Right ventricle myocardium inferior (tissue), 1 donor: ENCODE measurements at places on chromosomes 3 and 15. TPM values are rescaled to one million over a fixed set of nuclear protein-coding genes. Genes with fewer than 3 reads are reported as not detected.

The ETV5 gene
- total RNA-seq: 4.7 TPM

The SLC9C1 gene
- 0.95 TPM for total RNA-seq

The PLA2G4D gene
- not detected for total RNA-seq

The SH3GL3 gene
- not detected for total RNA-seq

The GOLGA6D gene
- not detected for total RNA-seq

The LCTL gene
- not detected for total RNA-seq

The ACVR2B gene
- 4.8 TPM for total RNA-seq

The DNAJC13 gene
- 28.1 TPM for total RNA-seq

The CTXN2 gene
- total RNA-seq: not detected

The PPM1M gene
- total RNA-seq: 8.7 TPM

The HAPLN3 gene
- 1.1 TPM for total RNA-seq

The BNC1 gene
- 0.19 TPM for total RNA-seq

DNA sequence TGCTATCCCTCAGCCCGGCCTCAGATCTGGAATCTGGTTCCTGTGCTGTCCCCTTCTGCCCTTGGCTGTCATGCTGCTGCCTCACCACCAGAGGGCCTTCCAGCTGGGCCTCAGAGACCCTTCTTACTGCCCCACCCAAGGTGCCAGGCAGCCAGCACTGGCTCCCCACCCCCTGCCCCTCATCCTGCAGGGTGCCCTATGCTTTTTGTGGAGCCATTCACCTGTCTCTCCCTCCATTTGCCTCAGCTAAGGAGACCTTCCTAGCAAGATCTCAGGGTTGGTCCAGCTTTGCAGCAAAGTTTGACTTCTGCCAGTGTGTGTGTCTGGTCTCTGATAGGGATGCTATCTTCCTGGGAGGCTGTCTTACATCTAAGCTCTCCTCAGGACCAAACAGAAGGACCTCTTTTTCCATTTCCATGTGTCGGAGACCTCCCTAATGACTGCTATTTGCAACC is 1.9 kb upstream of the VWA5B2 start:
- DNase-seq: no peak

- DNase-seq: no peak
These were observed 3.0 kb downstream of the MFAP1 start for GRCh38 chr15:43821505-43821904.

- no peak for DNase-seq
These were observed 40.8 kb downstream of the TCF12 start for GRCh38 chr15:56959318-56959648.

DNA sequence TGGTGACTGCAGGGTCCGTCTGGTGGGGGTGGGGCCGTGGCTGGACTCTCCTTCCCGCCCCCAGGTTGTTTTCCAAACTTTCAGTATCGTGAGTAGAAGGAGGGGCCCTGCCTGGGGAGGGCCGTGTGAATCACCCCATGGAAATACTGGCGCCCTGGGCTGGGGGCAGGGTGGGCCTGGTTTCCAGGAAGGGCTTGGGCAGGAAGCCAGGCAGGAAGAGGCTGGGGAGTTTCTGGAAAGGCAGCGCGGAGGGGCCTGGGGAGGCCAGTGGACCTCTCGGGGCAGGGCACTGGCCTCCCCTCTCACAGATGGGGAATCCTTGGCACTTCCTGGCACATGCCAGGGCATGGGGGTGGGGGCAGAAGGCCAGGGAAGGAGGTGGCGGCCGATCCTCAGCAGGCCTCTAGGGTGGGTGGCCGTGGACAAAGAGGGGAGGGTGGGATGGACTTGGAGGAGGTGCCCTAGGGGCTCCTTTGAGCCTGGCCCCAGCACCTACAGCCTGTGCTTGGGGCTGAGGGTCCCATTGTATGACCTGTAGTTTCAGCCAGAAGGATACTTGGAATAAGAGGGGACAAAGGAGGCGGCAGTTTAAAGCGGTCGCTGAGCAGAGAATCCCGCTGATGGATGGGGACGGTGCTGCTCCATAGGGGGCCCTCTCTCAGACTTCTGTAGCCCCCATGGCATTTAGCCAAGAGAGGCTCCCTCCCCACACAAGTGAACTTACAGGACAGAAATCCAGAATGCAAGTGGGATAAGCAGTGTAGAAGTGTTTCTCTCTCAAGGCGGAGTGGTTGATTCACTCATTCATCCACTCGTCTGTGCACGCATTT is 56.5 kb upstream of the GATA2 start:
- no peak for DNase-seq

- no peak for DNase-seq
These were observed 122.4 kb downstream of the RAP2B start for GRCh38 chr3:153284282-153284938.

GRCh38 chr15:62173215-62173614 is 8.1 kb upstream of the C2CD4B start:
- no peak for DNase-seq

DNA sequence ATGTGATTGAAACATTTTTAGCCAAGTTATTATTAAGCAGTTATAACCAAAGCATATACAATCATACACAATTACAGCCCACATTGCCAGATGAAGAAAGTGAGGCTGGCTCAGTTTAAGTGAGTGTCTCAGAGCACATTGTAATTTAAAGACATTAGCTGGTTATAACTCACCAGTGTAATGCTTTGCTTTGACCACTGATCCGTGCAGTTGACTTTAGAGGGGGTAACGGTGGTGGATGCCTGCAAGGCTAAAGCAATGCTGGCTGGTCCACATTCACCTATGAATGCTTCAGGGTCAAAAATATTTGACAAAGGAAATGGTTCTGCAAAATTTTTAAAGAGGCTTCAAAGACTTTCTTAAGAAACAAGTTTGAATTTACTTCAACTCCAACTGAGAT is 1.2 kb downstream of the C3orf85 start:
- no peak for DNase-seq

DNA sequence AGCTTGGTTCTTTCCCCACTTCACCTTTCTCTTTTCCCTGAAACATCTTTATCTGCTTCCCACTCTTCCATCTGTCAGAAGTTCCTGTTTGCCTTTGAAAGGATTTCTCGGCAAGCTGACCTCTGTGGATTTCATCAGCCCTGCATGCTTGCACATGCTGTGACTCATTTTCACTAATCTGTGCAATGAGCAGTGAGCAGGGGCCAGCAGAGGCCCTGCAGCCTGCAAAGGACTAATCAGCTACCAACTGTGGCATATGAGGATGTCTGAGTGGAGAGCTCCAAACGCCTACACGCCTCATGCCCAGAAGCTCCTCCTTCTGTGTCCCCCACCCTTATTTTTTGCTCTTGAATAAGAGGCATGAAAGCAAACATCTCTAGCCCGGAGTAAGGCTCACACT is 333.0 kb upstream of the SEMA6D start:
- no peak for DNase-seq

- DNase-seq: no peak
These were observed 405.6 kb downstream of the NTRK3 start for GRCh38 chr15:87850916-87851315.

GRCh38 chr3:189355115-189355480 is 183.3 kb downstream of the TPRG1 start:
- no peak for DNase-seq

GRCh38 chr15:34726406-34727100 is 28.2 kb downstream of the GJD2 start:
- DNase-seq: no peak

DNA sequence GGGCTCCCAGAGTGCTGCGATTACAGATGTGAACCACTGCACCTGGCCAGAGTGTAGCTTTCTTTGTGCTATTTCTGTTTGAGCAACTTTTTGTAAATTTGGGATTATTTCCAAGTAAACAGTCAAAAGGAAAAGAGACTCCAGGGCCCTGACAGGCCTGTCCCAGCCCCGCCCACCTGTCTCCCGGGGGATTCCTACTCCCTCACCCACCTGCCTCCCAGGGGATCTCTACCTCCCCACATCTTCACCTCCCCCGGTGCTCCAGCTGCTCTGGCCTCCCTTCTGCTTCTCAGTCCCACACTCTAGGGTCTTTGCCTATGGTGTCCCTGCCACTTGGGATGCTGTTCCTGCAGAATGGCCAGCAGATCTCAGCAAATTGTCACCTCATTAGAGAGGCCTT is 7.0 kb downstream of the RHCG start:
- DNase-seq: no peak

- no peak for DNase-seq
These were observed 42.5 kb upstream of the ABHD10 start for GRCh38 chr3:111936191-111936841.

- no peak for DNase-seq
These were observed 15.0 kb downstream of the EPHB1 start for GRCh38 chr3:134810052-134810435.

GRCh38 chr15:73684581-73685455 is 635 bp downstream of the CD276 start:
- DNase-seq: no peak

- DNase-seq: no peak
These were observed 148.4 kb downstream of the TIGIT start for GRCh38 chr3:114442246-114442645.

DNA sequence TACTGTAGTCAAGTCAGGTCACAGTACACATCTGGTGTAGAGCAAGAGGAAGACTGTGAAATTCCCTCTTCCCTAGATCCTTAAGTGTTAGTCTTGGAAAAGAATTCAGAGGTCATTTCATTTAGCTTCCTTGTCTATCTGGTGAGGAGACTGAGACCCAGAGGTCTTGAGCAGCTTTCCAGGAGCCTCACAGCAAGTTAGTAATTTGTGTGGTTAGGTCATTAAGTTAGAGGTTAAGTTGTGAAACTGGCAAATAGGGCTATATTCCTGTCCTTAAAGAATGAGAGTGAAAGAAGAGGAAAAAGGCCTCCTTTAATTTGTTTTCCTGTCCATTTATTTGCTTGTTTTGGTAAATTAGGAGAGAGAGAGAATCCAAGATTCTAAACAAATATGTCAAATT is 9.0 kb downstream of the PODXL2 start:
- no peak for DNase-seq

DNA sequence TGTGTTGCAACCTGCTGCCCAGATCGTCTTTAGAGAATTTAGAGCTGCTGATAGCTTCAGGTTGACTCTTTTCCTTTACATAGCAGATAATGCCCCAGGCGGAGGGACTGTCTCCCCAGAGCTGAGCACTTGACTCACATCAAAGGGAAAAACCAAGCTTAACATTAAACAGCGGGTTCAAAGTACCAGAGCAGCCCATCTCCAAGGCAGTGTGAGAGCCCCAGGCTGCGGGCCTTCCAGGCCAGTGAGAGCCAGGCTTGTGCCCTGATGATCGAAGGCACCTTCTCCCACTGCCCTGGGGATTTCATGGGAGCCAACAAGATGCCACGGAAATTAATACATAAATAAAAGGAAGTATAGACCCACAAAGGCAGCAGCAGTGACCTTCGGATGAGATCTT is 275.6 kb downstream of the XXYLT1 start:
- DNase-seq: no peak

GRCh38 chr3:134614955-134615354 is 35.9 kb downstream of the KY start:
- DNase-seq: no peak

DNA sequence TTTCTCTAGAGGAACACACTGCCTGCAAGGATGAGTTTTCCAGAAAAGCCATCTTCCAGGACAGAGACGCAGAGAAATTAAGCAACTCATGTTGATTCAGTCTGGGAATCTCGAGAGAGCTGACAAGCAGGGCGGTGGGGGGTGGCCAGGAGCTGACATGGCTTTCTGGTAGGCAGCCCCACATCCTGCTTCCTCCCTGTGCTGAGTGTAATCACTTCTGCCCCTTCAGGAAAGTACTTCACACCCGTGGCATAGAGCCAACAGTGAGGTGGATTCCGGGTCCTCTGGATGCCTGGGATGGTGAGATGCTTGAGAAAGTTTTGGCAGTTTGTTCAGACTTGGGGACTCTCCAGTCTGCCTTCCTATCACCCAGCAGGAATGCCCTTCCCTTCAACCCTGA is 221.1 kb downstream of the SLCO3A1 start:
- DNase-seq: no peak

- peak; percentile 94 for DNase-seq
These were observed 63.9 kb downstream of the IQSEC1 start for GRCh38 chr3:13009132-13009945.

DNA sequence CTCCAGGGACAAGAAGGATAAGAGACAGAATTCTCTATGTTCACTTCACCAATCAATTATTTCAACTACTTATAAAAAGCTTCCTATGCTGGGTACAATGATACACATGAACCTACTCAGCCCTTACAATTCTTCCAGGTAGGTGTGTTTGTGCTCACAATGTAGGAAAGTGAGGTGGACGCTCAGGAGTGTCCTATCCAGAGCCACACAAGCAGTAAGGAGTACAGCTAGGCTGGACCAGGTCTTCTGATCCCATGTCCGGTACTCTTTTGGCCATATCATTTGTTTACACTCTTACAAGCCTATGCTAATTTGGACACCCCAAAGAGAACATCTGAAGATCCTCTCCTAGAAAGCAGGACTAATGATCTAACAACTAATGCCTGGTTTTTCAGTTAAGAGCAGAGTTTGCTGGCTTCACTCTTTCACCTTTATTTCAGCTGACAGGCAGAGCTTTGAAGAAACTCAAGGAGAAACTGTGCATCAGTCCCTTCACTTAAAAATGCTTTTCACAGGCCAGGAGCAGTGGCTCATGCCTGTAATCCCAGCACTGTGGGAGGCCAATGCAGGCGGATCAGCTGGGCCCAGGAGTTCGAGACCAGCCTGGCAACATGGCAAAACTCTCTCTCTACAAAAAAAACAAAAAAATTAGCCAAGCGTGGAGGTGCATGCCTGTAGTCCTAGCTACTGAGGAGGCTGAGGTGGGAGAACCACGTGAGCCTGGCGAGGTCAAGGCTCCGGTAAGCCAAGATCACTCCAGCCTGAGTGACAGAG is 27.5 kb downstream of the IGF2BP2 start:
- DNase-seq: no peak

DNA sequence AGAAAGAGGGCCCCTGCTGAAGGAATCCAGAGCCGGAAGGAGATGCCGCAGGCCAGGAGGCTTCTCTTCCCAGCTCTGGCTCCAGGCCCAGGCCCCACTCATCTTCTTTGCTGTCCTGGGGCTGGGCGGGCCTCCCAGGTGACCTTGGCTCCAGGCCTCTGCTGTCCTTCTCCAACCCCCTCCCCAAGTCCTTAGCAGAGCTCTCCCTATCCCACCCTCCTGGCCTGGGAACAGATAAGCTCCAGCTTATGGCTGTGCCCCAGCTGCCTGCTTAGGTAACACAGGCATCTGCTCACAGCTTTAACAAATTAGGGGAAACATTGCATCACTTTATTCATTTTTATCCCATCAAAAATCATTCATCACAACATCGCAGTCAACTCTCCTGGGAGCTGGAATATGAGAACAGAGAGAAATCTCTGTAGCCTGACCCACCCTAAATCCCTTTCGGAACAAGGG is 86.9 kb downstream of the SEMA5B start:
- no peak for DNase-seq
